Fibroblast of villous mesenchyme (primary cell): ENCODE measurements at places on chromosomes 3 and 15. TPM values are rescaled to one million over a fixed set of nuclear protein-coding genes. Genes with fewer than 3 reads are reported as not detected.

ZDHHC3 gene
- total RNA-seq: 58.3 and 60.0 TPM in 2 replicates

IGF1R gene
- total RNA-seq: 19.4 and 42.2 TPM in 2 replicates

SLC41A3 gene
- 32.9 and 36.7 TPM in 2 replicates for total RNA-seq

SENP8 gene
- total RNA-seq: 1.3 and 2.6 TPM in 2 replicates

C15orf62 gene
- total RNA-seq: under 0.01 TPM in 1 of 2 replicates, not detected in the other

LMCD1 gene
- 95.0 and 170 TPM in 2 replicates for total RNA-seq

GRCh38 chr15:33526532-33526931, 215.8 kb downstream of the RYR3 start:
- no peak for DNase-seq

DNA sequence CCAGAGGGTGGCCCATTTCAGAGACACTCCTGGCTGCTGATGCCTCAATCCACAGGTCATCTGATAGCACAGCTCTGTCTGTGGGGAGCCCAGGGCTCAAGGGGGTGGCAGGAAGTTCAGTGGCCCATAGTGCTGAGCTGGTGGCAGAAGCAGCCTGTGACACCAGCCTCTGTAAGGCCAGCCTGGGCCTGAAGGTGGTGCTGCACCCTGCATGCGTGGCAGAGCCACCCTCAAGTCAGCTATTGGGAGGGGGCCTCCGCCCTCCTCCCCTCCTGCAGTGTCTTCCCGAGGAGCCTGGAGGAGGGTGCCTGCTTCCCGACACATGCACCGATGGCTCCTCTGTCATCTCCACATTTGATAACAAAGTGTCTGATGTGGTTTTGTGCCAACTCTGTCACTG, 3.0 kb downstream of the PLA1A start:
- DNase-seq: peak; percentile 13

DNA sequence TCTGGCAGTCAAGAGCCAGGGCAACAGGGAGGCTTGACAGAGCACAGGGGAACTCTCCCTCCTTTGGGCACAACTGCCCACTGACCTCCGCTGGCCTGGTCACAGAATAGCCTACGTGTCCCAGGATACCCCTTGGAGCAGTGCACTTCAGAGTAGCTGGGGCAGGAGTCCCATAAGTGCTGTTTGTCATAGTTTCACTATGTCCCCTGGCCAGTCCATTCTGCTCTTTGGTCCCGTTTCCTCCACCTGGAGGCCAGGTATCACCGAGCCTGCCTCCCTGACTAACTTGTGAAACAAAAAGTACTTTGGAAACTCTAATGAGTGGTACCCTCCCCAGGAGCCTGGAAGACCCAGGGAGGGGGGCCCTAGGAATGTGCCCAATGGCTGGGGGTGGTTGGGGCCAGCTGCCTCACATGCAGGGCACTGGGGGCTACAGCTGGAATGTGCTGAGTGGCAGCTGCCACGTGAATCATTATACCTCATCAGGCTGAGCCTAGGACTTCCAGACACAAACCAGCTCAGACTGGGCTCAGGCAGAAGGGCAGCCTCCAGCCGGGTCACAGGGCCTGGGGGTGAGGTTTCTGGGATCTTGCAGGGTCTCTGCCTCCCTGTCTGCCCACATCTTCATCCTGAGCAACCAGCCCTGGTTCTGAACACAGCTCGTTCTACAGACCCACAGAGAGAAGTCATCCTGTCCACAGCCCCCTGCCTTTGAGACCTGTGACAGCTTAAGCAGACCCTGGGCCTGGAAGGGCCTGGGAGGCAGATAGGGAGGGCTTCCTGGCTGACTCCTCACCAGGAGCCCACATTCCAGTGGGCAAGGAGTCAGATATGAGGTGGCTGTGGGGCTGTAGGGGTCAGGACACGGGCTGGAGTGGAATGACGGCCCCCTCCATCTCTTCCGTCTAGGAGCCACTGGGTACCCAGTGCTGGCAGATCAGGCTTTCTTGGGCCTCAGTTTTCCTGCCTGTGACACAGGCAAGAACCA, 914 bp upstream of the PTH1R start:
- DNase-seq: no peak

DNA sequence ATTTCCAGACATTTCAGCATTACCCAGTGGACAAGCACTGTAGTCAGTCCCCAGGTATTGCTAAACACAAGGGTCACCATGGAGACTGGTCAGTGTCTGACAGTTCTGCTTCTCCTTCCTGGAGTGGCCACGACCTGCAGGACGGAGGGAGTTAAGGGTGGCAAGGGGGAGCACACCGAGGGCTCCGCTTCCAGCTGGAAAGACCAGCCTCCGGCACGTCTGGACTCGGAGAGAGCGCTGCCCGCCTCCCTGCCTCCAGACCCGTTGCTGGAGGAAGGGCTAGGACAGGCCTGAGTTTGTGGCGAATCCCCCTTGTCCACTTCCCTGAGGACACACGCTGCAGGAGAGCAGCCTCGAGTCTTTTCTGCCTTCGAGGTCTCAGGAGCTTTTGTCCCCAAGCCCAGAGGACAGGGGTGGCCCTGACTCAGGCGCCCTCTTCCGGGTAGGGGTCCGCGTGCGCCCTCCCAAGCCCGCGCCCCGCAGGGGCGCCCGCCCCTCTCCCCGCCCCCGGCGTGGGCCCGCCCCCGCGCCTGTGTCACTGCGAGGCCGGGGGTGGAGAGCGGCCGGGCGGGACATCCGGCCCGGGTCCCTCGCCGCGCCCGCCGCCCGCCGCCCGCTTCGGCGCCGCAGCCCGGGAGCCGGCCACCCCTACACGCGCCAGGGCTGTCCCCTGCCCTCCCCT, at the start of gene CHST14:
TSS of gene CHST14 (plus strand) at position 562 of the 682 bp plus-strand sequence. CDS start 230 bp downstream, outside the sequence.
- peak; percentile 62 for DNase-seq

DNA sequence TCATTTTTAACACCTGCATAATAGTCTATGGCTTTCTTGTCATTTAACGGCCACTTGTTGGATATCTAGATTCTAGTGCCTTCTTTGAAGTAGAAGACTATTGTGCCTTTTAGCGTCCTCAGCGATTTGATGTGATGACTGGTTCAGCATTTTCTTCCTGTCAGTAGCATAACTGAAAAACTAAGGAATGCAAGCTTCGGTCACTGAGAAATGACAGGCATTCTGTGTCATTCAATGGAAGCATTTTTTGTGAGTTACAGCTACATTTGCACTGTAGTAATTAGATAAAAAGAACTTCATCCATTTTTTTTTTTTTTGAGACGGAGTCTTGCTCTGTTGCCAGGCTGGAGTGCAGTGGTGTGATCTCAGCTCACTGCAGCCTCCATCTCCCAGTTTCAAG, 10.3 kb downstream of the NEK11 start:
- DNase-seq: no peak

- no peak for DNase-seq
These were observed 411.0 kb downstream of the MECOM start for GRCh38 chr3:169252535-169252934.

DNA sequence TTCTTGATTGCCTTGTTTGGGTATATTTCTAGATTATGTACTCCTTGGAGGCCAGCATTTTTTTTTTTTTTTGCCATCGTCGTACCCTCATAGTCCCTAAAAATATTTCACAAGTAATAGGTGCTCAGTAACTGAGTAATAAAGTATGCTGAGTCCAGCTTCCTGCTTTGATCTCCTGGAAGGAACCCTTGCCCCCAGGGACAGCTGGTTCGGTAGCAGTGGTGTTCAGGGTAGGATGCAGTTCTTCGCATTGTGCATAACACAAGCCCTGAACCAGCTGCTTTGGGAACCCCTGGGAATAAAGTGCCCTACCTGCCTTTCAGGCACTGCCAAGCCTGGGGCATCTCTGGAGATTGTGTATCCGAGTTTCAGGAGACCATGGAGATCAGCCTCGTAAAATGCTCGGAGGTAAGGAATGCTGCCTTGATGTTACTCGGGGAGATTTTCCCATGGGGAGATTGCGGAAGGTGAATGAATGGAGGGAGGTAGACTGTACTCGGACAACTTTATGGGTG, 7.6 kb downstream of the MYZAP start:
- DNase-seq: no peak

- no peak for DNase-seq
These were observed 5.1 kb downstream of the HEMK1 start for GRCh38 chr3:50574444-50574831.

DNA sequence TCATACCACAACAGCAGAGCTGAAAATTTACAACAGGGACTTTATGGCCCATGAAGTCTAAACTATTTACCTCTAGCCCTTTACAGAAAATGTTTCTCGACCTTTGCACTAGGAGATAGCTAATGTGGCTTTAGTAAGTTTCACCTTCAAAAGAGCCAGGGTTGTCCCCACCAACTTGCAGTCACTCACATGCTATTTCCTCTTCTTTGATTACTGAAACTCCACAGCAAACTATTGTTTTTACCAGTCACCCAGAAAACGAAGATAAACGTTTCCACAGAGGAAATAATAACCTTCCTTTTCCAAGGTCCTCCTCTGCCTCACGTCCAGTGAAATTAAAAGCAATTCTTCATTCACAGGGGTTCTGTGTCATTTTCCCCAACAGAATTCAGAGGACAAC, 48.2 kb downstream of the WWTR1 start:
- no peak for DNase-seq

GRCh38 chr3:134650431-134651346, at the start of gene KY:
TSS of gene KY (minus strand) at chr3:134651022. CDS start at chr3:134650960, 62 bp downstream.
- DNase-seq: peak; percentile 18

- DNase-seq: peak; percentile 49
These were observed 35.2 kb downstream of the PYGO1 start for GRCh38 chr15:55552926-55553325.
